Astrocyte of the cerebellum (primary cell): ENCODE measurements at places on chromosomes 1 and 21.

DNA sequence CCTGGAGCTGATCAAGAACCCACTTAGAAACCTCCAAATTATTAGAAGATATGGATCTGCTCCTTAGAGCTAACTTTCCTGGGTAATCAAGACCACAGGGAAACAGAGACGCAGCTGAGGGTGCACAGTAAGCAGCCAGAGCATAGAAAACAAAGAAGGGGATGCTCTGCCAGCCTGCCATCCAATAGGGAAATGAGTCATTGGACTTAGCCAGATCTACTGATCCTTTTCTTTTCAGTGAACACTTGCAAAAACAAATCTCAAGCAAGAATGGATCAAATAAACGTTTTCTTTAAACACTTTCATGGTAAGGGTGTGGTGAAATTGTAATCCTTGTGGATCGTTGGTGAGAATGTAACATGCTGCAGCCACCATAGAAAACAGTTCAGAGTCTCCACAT lies 474.0 kb downstream of the LTN1 start:
- no peak for DNase-seq

DNA sequence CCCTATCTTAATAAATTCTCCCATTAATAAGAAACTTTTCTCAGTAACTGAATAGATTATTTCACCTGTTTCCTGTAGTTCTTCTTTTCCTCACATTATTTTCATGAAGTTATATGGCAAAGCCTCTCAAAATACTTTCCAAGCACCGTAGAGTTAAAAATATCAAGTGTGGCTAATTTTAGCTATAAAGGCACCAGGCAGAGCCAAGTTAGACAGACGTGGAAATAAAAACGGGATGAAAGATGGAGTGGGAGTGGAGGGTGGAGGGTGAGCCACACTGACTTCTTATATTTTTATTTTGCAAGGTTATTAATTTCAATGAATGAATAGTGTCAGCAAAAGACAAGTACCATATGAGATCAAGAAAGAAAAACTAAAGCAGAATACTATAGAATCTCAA lies 71.7 kb downstream of the ENAH start:
- no peak for DNase-seq

GRCh38 chr1:160163615-160164014 lies 12.2 kb downstream of the ATP1A4 start:
- no peak for DNase-seq

GRCh38 chr1:15014516-15014915 lies 139.0 kb upstream of the TMEM51 start:
- DNase-seq = no peak

DNA sequence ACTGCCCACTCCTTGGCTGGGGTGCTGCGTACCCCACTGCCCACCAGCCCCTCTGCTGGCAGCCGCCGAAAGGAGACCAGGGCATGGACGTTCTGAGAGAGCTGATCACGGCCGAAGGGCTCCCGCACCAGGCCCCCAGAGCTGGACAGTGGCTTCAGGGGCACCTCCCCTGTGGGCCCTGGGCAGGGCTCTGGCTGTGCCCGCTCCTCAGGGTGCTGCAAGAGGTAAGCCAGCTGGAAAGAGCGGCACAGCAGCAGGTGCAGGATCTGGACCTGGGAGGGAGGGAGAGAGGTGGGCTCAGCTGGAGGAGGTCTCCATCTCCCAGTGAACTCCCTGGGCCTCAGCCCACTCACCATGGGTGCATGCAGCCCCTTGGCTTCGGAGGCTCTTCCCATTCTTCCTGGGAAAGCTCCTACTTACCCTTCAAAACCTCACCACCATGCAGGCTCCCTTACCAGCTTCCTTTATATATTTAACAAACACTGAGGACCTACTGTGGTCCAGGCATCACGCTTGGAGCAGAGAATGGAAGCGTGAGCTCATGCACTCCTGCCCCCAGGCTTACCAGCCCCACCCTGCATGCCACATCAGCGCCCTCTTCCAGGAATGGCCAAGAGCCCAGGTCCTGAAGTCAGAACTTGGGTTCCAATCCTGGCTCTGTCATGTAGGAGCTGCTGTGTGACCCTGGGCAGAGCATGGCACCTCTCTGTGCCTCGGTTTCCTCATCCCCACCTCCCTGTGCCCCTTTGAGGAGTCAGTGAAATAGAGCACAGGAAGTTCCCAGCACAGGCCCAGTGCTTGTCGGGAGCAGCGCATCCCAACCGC lies 6.8 kb upstream of the KIF17 start:
- no peak for DNase-seq

DNA sequence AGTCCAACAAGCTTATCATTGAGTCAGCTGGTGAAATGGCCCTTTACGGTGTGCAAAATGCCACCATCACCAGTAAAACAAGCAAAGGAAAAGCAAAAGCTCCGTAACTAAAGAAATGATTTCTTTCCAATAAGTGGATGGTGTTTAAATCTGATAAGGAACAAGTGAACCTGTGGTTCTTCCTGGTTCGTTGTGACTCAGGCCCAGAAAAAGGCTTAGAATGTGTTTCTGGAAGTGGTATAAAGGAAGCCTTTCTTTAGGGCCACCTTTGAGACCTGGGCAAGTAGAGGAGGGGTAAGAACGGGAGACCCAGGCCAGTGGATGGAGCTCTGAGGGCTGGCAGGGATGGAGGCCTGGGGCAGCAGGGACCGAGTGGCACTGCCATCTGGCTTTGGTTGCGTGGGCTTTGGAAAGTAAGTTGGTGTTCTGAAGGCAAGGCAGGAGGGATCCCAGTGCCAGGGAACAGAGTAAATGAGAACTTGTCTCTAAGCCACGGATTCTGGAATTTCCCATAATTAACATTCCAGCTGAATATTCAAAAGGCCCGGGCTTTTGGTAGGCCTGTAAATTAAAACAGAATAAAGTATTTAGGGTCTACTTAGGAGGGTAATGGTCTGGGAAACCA lies 87.9 kb upstream of the LMO4 start:
- no peak for DNase-seq
